IPS DF 19.7 (cell line): ENCODE measurements at places on chromosomes 3 and 15.
A peak's percentile ranks its signal among the peaks of the same experiment; 100 is the strongest.

GRCh38 chr3:31620656-31621055, 87.9 kb downstream of the STT3B start:
- no peak for DNase-seq

- DNase-seq, result no peak
Observed at GRCh38 chr3:136658946-136659682, 93.1 kb downstream of the STAG1 start.

DNA sequence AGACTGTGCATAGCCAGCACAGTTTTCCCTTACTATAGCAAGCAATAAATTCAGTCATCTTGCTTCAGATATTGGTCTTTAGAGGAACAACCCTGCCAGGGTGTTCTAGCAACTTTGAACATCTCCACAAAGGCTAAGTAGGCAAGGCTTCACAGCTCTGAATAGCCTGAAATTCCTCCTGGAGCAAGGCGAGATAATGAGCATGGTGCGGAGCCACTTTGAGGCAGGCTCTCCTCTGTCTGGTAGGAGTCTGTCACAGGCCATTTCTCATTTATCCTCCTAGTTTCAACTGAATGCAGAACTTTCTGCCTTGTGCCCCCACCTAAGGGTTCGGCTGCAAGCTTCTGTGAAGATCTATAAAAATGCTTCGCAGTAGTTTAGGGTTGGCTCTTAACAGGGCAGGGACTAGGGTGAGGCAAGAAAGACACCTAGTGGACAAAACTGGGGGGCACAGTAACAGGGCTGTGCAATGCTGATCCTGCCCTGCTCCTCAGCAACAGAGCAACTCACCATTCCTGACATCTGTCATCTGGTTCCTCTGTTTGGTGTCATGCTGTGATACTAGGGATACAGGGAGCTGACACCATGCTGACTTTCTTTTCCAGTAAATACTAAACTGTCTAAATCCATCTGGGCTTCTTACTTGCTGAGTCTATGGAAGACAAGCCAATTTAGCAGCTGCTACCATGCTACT, 16.6 kb upstream of the EHHADH start:
- no peak for DNase-seq

DNA sequence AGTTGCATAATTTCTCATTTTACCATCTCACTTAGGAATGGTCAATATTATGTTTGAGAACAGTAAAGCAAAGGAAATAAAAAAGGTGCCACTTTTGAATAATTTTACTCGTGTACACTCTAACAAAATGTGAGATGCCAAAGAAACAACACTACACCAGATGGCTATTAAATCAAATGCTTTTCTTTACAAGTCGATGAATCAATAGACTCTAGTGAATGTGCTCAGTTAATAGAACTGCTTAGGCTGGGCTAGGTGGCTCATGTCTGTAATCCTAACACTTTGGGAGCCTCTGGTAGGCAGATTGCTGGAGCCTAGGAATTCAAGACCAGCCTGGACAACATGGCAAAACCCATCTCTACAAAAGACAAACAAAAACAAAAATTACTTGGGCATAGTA, 87.9 kb downstream of the ZNF609 start:
- DNase-seq, result no peak

- no peak for DNase-seq
Observed at GRCh38 chr3:105747060-105747541, 121.7 kb downstream of the CBLB start.

GRCh38 chr3:128991355-128991895, 2.5 kb downstream of the CFAP92 start:
- no peak for DNase-seq

- no peak for DNase-seq
Observed at GRCh38 chr3:109772520-109772919, 435.2 kb upstream of the DPPA4 start.

- DNase-seq, result no peak
Observed at GRCh38 chr3:37479981-37480380, 305.6 kb upstream of the LRRFIP2 start.

DNA sequence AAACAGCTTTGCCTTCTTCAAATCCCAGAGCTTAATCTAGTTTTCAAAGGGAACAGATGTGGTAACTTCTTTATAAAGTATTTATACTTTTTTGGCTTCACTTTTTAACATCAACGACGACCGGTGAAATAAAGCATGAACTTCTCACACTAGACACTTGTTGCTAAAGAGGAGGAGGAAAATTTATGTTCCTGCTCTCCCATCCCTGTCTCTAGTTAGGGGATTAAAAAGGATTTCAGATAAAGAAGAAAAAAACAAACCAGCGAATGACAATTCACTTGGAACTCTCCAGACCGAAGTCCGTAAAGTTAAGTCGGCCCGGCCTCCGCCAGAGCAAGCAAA, 672 bp downstream of the NEDD4 start:
- no peak for DNase-seq

DNA sequence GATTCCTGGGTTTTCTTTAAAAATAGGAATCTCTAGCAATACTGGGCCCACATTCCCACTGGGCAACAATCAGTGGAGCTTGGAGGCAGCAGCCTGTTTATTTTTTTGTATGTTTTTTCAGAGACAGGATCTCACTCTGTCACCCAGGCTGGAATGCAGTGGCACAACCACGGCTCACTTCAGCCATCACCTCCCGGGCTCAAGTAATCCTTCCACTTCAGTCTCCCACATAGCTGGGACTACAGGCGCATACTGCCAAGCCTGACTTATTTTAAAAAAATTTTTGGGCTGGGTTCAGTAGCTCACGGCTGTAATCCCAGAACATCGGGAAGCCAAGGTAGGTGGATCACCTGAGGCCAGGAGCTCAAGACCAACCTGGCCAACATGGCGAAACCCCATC, 29.1 kb upstream of the GNB5 start:
- DNase-seq, result no peak

DNA sequence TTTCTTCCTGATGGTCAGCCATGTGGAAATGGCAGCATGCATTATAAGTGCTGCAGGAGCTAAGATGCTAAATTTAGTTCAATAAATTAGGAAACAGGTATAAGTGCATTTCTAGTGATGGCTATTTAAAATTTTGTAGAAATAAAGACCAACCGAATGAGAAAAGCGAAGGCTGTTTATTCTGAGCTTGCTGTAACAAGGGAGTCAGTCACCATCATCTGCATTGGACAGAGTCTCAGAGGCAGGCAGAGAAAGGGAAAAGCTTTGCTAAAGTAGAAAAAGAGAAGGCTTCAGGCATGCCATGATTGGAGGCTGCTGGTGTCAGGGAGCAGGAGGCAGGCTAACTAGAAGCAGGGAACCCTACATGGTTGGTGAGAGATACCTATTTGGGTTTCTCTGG, 451.0 kb downstream of the EDEM1 start:
- no peak for DNase-seq

DNA sequence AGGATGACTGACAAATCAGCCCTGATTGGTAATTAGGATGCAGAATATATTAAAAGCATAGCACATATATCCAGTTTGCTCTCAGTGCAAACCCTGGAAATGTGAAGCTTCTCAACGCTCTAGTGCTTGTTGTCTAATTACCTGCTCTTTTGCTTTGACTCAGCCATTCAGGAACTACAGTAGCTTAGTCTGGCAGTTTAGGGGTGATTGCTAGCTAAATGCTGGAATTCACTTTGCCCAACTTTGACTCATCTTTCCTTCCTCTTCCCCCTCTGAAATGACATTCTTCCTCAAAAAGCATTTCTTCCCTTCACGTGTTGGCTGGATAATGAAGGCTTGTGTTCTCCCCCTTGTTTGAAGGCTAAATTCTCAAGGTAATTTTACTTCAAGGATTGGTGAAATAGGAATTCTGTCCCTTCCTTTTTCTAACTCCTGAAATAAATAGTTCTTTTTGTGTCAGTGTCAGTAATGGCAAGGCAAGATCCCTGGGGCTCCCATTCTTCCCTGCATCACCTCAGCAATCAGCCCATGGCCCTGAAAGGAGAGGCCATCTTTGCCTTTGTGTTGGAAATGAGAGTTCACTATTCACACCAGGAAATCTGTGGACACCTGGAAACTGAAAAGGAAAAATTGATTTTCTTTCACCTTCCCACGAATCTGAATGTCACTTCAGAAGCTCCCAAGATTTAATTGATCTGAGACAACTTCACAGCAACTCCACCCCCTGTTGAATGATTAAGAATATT, 103.6 kb downstream of the ECT2 start:
- DNase-seq, result no peak

DNA sequence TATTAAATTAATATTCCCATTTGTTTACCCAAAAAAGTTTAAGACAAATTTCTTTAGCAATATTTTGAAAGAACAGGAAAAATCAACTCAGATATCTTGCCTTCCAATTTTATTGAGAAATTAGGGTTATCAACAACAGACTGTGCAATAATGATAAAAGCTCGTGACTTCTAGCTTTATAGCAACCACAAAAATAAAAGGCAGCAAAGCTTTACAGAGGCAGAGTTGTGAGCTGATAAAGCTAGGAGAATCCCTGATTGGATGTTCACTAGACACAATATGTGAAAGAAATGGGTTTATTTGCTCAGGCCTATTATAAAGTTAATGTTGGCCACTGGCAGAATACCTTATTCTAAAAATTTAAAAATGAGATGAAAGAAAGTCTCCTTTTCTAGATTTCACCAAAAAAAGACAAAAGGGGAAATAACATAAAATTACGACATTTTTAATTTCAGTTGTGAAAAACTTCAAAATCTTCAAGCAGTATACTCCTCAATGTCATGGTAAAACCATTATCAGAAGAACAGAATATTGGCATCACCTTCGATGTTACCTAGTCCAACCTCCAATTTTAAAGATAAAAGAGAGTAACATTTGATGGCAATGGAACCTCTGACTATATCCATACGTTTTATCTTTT, 2.8 kb downstream of the VPS13C start:
- no peak for DNase-seq

GRCh38 chr15:50355980-50356379, 982 bp upstream of the GABPB1 start:
- no peak for DNase-seq

- DNase-seq, result no peak
Observed at GRCh38 chr3:66572090-66572675, 71.4 kb upstream of the LRIG1 start.

GRCh38 chr3:124780761-124781475, 50.7 kb downstream of the UMPS start:
- DNase-seq, result no peak

DNA sequence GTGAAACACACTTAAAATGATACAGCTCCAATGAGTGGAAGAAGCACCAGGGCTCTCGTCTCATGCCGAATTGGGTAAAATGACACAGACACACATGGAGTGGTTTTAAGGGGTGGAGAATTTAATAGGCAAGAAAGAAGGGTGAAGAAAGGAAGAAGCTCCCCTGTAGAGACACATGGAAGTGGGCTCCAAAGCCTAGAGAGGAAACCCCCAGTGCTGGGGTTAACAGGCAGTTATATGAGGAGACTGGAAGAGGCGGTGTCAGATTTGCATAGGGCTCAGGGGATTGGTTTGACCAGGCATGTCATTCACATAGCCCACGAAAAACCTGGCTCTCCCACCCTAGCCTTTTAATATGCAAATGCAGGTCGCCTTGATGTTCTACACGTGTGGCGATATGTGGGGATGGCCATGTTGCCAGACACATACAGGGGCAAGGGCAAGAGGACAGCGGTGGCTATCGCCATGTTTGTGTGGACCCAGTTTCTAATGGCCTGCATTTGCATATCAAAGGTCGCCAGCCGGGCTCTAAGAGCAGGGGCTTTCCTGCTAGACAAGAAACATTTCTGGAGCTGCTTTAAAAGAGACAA, 1.9 kb upstream of the DPH6 start:
- peak; percentile 91 for DNase-seq

- no peak for DNase-seq
Observed at GRCh38 chr3:69866988-69867720, 127.9 kb downstream of the MITF start.

DNA sequence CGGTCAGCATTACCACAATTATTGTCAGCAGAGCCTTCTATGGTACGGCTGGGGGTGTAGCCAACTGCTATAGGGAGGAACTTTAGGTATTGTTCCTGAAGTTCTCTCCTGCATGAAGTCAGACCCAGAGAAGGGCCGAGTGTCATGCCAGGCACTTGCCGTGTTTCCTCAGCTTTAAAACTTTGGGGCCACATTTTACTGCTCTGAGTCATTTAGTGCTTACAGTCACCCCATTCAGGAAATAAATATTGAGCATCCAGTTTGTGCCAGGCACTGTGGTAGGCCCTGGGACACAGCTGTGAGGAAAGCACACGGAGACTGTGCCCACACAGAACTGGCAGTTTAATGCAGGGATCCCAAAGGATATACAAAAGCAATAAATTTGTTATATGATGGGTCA, 54.5 kb upstream of the APEH start:
- DNase-seq, result no peak

- DNase-seq, result no peak
Observed at GRCh38 chr3:40924559-40925141, 274.7 kb upstream of the CTNNB1 start.

DNA sequence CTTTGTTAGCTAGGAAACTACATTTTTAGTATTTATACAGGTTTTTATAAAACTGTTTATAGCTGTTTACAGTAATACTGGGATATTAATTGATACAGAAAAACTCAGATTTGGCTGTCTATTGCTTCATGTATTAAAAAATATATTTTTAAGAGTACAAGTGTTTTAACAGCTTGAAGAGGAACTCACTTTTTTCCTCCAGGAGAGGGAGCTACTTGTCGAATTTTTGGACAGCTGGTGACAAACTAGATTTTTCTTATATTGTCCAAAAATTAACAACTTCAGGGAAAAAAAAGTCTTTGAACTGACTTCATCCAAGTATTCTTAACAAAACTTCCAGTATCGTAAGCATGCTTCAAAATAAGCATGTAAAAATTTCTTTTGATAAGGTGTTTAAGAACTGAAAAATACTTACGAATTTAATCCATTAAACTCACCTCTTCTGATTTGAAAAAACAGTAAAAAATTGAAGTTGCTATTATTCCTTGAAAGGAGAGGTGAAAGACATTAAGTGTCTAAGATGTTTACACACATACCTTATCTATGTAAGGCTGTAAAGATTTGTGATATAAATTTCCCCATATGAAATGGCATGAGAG, 4.0 kb downstream of the DIPK2A start:
- no peak for DNase-seq

DNA sequence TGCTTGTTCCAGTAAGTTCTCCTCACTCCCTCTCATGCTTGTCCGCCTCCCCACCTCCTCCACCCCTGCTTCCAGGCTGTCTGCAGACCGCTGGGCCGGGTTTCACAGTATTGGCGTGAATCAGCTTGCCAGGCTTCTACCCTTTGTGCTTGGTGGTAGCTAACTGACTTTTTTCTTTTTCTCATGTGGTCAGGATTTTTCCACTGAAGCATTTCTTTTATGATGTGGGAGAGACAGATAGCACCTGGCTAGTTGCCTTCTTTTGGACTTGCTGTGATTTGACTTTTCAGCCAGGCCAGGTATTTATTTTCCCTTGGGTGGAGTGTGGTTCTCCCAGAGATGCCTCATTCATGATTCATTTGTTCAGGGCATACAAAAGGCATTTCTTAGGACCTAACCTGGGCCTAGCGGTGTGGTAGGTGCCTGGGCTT, 60.6 kb downstream of the ST6GAL1 start:
- no peak for DNase-seq
